ENCODE measurements at places on chromosomes 6 and 20.

DNA sequence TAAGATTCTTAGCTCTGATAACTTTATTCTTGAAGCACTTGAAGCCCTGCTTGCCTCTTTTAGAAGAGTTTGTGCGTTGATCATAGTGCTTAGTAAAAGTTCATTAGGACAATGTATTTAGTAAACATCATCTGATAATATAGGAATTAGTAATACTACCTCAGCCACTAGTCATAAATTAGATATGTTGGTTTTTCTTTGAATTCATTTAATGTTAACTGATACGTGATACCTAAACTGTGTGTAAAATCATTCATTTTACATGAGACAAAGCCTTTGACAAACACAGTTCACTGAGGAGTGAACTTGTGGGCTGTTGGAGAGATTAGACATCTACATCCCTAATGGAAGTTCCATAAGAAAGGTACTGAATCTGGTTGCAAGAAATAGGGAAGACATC lies 91.6 kb downstream of the RNF217 start:
- DNase-seq: no peak

GRCh38 chr6:118249680-118250079 lies 298.4 kb upstream of the PLN start:
- no peak for DNase-seq

DNA sequence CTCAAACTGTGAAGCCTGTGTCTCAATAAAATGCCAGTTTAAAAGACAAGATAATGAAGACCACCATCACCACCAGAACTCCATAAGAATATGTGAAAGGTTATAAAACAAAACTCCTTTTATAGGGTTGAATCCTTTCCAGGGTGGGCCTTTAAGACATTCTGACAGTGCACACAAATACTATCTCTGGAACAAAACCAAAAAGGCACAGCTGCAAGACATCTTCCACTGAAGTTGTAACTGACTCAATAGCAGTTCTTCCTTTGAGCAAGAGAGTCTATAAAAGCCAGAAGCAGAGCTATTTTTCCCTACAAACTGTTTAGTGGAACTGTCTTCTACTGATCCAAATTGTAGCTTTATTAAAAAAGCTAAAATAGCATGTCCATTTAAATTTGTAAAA lies 81.6 kb downstream of the EPB41L2 start:
- no peak for DNase-seq

GRCh38 chr20:59443550-59443949 lies 143.1 kb downstream of the EDN3 start:
- DNase-seq: no peak

DNA sequence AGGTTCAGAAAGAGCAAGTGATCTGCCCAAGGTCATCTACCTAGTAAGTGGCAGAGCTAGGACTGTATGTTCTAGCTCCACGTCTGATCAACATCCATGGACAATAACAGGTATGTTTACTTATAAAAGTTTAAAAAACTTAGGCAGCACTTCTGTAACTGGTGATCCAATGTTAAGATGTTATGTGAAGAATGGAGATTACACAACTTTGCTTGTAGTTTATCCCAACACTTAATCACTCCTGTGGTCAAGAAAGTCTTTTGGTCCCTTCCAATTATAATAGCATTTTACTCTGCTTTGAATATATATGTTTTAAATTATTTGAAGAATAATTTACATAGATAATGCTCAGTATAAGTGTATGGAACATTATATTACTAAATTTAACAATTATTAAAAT lies 4.8 kb downstream of the FBXO30 start:
- no peak for DNase-seq

- DNase-seq: no peak
Observed at GRCh38 chr6:144314003-144314485, 28.9 kb downstream of the UTRN start.

- no peak for DNase-seq
Observed at GRCh38 chr6:44656691-44657090, 269.2 kb downstream of the CDC5L start.

DNA sequence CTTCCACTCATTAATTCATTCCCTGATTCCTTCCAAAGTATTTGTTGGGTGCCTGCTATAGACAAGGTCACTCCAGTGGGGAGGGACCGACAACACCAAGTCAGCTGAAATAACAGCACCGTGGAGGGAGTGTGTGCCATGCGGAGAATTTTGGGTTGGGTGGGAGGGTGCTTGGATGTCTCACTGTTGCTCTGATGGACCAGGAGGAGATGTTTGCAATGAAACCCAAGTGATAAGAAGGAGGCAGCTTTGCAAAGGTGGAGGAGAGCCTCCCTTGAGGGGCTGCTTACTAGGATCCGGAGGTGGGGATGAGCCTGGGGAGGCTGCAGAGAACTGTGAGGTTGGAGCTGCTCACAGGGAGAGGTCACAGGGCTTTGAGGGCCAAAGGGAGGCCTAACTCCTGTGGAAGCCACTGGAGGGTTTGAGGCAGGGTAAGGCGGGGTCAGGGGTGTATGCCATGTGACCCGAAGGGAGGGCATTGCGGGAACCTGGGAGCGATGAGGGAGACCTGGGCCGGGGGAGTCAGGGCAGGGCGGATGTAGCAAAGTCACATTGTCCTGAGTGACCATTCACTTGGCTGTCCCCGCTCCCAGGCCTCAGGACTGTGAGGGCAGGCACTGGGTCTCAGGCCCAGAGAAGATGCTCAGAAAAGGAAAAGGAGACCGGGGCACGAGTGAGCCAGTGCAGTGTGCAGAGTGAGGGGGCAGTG lies 124.5 kb downstream of the PHACTR3 start:
- DNase-seq: no peak

- no peak for DNase-seq
Observed at GRCh38 chr6:108609276-108609769, 48.6 kb downstream of the FOXO3 start.

GRCh38 chr6:107533415-107534059 lies 43.6 kb downstream of the SOBP start:
- no peak for DNase-seq

GRCh38 chr6:154791556-154792317 lies 58.5 kb downstream of the SCAF8 start:
- DNase-seq: no peak

- no peak for DNase-seq
Observed at GRCh38 chr6:156577749-156578148, 199.4 kb upstream of the ARID1B start.

GRCh38 chr6:43807228-43808061 lies 37.4 kb downstream of the VEGFA start:
- DNase-seq: no peak

GRCh38 chr20:20821484-20822260 lies 109.2 kb upstream of the RALGAPA2 start:
- DNase-seq: no peak

- DNase-seq: no peak
Observed at GRCh38 chr20:23130622-23131140, 44.6 kb upstream of the CD93 start.

GRCh38 chr6:145071836-145072235 lies 663.5 kb downstream of the EPM2A start:
- DNase-seq: no peak

GRCh38 chr6:111872401-111873177 lies 663 bp downstream of the FYN start:
- peak; percentile 57 for DNase-seq

GRCh38 chr6:128491100-128491581 lies 29.3 kb downstream of the PTPRK start:
- no peak for DNase-seq

DNA sequence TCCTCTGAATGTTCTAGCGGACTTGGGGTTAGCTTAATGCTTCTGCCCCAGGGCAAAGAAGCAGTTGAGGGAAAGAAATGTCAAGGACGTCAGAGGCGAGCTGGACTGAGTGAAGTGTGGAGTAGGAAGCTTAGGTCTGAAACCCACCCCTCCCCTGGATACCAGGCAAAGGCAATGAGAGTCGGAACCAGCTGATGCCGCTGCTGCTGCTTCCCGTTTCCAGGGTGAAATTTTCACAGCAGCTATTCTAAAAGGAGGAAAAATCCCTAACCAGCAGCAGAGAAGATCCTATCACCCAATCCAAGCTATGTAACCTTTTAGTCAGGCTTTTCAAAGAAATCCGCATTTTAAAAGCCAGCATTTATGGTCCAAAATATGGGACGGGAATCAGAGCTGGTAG lies 564.3 kb downstream of the LMBRD1 start:
- DNase-seq: no peak

DNA sequence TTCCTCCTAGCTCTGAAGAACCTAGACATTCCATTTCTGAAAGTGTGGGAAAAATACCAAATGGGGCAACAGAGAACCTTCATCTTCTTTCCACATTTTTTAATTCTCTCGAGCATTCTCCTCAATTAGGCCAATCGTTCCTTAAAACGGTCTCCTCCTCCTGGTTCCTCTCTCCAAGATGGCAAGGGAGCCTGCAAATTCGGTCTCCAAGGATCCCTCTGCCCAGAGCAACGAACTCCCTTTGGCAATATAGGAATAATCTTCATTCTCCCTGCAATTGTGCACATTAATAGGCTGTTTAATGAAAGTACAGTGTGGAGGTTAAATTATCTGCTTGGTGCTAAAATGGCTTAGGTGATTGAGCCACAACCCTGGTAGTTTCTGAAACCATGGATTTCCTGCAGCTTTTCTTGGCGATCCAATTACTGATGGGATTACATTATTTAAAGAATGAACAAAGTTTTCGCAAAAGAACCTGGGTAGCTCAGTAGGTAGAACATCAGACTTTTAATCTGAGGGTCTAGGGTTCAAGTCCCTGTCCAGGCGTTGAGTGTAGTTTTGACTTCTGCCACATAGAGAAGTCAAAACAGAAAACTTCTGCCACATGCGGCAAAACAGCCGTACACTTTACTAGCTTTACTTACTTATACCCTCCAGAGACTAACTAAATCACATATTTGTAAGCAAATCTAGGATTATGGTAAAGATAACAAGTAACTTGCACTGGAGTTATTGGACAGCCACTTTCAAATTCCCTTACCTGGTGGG lies 102.9 kb upstream of the ZNF184 start:
- no peak for DNase-seq
